GM13977 (cell line): ENCODE measurements at places on chromosomes 3 and 15.
A peak's percentile ranks its signal among the peaks of the same experiment; 100 is the strongest.

GRCh38 chr3:51894939-51895338, 8.2 kb downstream of the IQCF1 start:
- no peak for DNase-seq

DNA sequence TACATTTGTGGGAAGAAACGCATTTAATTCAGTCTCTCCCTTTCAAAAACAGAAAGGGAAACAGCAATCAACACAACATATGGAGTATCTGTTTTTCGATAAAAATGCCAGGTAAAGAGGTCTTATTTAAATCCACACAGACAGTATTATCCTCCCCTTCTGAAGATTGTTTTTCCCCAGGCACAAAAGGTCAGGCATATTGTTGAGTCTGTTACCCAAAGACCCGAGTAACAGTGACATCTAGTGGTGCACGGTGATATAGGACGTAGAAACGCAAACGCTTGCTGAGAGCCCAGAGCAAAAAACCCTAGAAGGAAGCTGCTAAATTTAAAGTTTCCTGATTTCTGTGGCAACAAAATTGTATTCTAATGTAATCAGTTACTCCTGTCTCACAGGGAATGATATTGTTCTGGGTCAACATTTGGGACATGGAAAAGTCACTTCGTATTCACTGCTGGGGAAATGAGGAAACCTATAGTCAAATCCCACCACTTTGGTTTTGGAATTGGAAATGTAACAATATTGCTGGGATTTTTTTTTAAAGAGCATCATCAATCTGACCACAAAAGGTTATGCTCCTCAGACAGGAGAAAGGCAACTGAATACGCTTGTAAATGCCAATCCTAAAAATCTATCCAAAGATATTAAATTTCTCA, 312.7 kb upstream of the CCDC54 start:
- peak; percentile 46 for DNase-seq

- no peak for DNase-seq
Measured at GRCh38 chr3:168823466-168823865, 727.7 kb upstream of the GOLIM4 start.

GRCh38 chr15:36571301-36571700, 8.1 kb upstream of the CDIN1 start:
- no peak for DNase-seq

- no peak for DNase-seq
Measured at GRCh38 chr15:23687143-23687470, at the start of gene NDN. Gene NDN, minus strand, starts transcription at chr15:23687305. Its CDS starts 88 bp downstream, at chr15:23687217.

DNA sequence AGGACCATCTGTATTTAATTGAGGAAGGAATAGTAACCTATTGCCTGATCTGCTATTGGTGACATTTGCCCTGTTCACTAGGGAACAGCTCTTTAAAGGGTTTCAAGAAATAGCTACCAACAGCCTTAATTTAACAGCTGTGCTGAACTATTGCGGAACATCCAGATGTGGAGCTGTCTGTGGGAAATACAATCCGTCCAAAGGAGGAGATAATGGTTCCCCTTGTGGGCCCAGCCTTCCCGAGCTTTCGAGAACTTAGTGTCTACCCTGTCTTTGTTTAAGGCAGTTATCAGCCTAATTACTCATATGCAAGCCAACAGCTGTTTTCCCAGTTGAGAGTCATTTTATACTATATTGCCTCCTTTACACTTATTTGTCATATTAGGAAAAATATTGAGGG, 398.6 kb downstream of the WDR72 start:
- no peak for DNase-seq

- no peak for DNase-seq
Measured at GRCh38 chr3:18630295-18630694, 205.2 kb upstream of the SATB1 start.

GRCh38 chr3:120475722-120476377, 25.1 kb upstream of the FSTL1 start:
- DNase-seq: no peak

DNA sequence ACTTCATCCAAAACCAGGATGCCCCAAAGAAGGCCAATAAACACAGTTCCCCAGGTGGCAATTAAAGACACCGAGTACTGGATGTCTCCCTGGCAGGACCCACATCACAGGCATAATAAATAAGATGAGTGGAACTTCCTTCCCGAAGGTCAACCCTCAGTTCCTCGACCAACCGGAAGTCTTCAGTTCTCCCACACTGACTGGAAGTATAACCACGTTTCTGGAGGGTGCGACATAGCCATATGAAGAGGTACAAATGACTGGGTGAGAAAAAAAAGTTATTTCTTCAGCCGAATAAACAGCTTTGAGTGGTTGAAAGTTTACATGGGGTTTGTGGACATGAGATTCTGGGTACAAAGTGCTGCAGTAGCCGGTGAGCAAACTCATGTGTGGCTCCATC, 34.6 kb upstream of the MUC13 start:
- no peak for DNase-seq

DNA sequence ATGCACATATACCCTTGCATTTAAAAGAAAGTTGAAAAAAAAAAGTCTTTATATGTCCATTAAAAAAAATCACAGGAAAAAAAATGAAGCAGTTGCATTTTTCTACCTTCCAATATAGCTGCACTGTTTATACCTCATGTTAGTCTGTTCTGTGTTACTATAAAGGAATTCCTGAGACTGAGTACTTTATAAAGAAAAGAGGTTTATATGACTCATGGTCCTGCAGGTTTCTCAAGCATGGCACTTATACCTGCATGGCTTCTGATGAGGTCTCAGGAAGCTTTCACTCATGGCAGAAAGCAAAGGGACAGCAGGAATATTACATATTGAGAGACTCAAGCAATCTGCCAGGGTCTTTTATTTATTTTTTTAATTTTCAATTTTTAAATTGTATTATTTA, 277.2 kb upstream of the BCHE start:
- no peak for DNase-seq

DNA sequence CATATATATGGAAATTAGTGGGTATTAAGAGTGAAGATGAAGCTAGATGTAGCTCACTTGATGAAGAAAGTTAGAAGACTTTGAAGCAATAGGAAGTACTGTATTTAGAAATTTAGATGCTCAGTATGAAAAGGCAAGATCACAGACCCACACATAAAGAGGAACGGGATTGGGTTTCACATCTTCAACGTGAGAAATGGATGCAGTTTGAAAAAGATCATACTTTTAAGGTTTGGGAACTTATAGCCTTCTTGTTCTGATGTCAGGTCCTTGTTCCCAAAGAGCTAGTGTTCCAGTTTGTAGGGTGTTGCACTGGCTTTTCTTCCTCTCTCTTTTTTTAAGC, 16.7 kb downstream of the AP3S2 start:
- DNase-seq: no peak

GRCh38 chr15:89707577-89707976, 17.0 kb downstream of the WDR93 start:
- no peak for DNase-seq

DNA sequence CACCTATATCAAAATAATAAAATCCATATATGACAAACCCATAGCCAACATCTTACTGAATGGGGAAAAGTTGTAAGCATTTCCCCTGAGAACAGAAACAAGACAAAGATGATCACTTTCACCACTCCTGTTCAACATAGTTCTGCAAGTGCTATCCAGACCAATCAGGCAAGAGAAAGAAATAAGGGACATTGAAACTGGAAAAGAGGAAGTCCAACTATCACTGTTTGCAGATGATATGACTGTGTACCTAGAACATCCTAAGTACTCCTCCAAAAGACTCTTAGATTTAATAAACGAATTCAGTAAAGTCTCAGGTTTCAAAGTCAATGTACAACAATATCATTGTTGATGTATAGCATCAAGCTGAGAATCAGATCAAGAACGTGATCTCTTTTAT, 35.6 kb upstream of the FGF7 start:
- no peak for DNase-seq

- DNase-seq: no peak
Measured at GRCh38 chr3:52433996-52434479, 10.9 kb downstream of the SEMA3G start.

- no peak for DNase-seq
Measured at GRCh38 chr3:98058244-98058960, 23.3 kb upstream of the GABRR3 start.

GRCh38 chr3:157091083-157091833, 68.7 kb downstream of the CCNL1 start:
- DNase-seq: no peak

GRCh38 chr15:33840615-33841014, 127.7 kb upstream of the CHRM5 start:
- no peak for DNase-seq

DNA sequence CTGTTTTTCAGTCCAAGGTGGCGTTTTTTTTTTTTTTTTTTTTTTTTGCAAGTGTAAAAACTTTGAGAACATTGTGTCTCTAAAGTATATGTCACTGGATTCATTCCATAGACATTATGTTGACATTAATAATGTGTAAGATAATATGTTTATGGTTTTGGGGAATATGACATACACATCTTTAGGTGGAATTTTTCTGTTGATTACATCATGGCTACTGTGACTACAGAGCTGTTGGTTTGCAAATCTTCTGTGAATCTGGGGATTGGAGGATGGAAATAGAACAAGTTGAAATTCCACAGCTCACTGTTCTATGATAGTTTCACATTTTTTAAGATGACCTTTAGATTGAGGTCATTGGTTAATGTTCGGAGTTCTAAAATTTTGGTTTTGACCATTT, 24.4 kb upstream of the PLSCR2 start:
- no peak for DNase-seq

DNA sequence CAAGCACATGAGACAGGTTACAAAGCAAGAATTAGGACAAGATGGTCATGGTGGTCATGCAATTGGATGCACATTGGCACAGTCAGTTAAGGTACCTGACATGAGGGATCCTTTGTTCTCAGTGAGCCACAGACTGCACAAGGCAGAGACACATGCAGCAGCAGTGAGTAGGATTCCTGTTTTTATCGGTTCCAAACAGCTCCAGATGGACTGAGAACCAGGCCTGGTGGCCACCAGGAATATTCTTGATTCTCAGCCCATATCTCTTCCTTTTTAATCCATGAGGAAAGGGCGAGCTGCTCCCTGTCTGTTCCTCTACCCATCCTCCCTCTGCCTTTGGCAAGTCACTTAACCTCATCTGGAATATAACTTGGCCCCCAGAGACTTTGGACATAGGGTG, 410.8 kb downstream of the GAP43 start:
- no peak for DNase-seq

- DNase-seq: no peak
Measured at GRCh38 chr15:74858369-74858740, 14.8 kb downstream of the SCAMP2 start.

DNA sequence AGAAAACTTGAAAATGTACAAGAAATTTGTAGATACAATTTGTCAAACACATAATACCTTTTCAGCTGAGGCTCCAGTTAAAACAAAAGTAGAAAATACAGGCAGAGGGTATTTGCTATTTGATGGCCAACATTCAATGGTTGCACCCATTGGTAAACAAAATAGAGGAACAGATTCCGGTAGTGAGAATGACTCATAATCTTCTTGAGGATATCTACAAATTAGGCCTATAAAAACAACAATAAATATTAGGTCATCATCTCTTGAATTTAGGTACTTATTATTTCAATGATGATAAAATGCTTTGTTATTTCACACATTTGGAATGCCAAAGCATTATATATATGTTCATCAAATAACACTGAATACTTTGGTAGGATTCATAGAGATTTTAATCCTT, 53.4 kb downstream of the DENND4A start:
- no peak for DNase-seq
